Mesenchymal stem cell (in vitro differentiated cells and primary cell): ENCODE measurements at places on chromosomes 4 and X.

GRCh38 chr4:54784161-54784671 lies 126.5 kb downstream of the KIT start:
- peak; percentile 77 for DNase-seq

- no peak for DNase-seq
Observed at GRCh38 chr4:9988933-9989332, 32.4 kb downstream of the SLC2A9 start.

DNA sequence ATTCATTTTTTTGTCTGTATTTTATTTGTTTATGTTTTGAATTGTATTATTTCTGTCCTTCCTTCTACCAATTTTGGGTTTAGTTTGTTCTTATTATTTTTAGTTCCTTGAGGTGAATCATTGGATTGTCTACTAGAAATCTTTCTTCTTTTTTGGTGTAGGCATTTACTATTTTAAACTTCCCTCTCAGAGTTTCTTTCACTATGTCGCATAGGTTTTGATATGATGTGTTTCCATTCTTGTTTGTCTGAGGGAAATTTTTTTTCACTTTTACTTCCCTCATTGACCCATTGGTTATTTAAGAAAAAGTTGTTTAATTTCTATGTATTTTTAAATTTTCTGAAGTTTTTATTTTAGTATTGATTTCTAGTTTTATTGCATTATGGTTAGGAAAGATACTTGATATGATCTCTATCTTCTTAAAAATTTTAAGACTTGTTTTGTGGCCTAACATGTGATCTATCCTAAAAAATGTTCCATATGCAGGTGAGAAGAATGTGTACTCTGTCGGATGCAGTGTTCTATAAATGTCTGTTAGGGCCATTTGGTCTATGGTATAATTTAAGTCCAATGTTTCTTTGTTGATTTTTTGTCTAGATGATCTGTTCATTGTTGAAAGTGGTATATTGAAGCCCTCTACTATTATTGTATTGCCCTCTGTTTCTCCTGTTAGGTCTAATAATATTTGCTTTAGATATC lies 68.8 kb downstream of the IL15 start:
- DNase-seq: no peak

- DNase-seq: no peak
Observed at GRCh38 chr4:104878936-104879335, 267.7 kb upstream of the TET2 start.

- no peak for DNase-seq
Observed at GRCh38 chrX:56792270-56793111, 63.4 kb downstream of the NBDY start.

GRCh38 chr4:123545667-123546572 lies 149.3 kb downstream of the SPRY1 start:
- DNase-seq: no peak

- peak; percentile 35 for DNase-seq
Observed at GRCh38 chrX:129493643-129494042, 29.6 kb downstream of the SMARCA1 start.

DNA sequence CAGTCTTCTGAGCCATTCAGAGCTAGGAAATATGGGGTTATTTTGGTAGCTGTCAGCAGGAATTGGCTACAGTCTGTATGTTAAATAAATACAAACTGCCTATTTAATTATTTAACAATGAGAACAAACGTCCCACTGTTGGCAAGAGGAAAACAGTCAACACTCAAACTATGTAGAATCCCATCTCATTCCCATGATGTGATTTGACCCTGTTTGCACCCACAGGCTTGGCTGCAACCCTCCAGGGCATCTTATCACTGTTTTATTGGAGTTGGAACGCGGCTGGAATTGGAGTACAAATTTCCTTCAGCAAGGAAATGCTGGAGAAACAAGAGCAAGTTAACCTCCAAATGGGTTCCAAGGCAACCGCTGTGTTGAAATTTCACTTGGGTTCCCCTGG lies 124.0 kb downstream of the KIT start:
- no peak for DNase-seq

- no peak for DNase-seq
Observed at GRCh38 chrX:20506739-20507138, 240.0 kb upstream of the RPS6KA3 start.

DNA sequence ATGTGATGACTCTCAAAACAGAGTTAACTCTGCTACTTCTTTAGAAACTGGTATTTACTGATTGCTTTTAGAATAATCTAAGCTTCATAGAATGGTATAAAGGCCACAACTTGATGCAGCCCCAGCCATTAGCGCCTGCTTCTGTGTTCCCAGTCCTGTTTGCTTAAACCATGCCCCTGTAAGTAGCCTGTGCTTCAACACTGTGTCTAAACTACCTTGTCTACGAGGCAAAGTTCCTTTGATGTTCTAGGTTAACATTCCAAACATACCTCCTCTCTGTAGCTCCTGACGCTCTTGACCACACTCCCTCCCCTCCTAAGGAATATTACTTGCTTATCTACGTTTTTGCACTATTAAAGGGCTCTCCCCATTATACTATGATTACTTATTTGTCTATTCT lies 352.5 kb upstream of the ADGRL3 start:
- DNase-seq: no peak

- DNase-seq: no peak
Observed at GRCh38 chr4:6231663-6232165, 31.4 kb upstream of the JAKMIP1 start.

- DNase-seq: no peak
Observed at GRCh38 chrX:19865567-19866363, 21.6 kb downstream of the SH3KBP1 start.
